Activated T-cell treated with anti-CD3 and anti-CD28 coated beads, Interleukin-2, amount 50 U/mL, for 4 hours (primary cell): ENCODE measurements at places on chromosomes 3 and 15.
A peak's percentile ranks its signal among the peaks of the same experiment; 100 is the strongest.

GRCh38 chr15:80072285-80072994, 13.0 kb downstream of the ZFAND6 start:
- DNase-seq, result no peak

- DNase-seq, result no peak
These were observed 16.8 kb upstream of the SLC6A1 start for GRCh38 chr3:10975695-10976234.

- DNase-seq, result no peak
These were observed 786.9 kb upstream of the SEMA6D start for GRCh38 chr15:46930426-46930825.

GRCh38 chr3:99659032-99659431, 20.6 kb downstream of the COL8A1 start:
- no peak for DNase-seq

DNA sequence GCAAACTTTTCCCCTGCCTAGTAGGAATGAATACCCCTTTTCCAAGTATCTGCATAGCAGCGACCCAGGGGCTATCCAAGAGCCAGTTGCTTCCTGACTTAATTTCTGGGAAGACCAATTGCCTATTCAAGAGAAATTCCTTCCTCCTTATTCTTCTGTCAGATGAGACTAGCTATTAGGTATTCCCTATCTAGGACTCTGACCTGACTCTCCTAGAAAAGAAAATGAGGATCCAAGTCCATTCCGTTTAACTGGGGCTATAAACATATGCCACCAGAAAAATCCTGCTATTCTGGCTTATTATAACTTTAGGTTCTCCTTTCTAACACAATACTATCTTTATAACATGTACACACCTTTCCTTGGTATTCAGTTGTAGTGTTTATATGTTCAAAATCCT, 1.7 kb downstream of the HHLA2 start:
- no peak for DNase-seq

DNA sequence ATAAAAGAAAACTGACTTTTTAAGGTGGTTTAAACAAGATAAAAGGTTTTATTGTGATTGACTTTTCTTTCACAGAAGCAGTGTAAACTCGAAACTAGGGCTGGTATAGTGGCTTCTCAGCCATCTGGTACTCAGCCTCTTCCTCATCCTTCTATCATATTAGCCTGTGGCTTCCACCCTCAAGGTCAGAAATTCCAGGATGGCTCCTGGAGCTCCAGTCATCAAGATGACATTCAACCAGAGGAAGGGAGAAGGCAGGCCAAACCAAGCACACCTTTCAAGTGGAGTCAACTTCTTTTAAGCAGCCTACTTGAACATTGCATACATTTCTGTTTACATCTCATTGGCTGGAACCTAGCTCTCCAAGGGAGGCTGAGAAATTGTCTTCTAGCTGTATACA, 1.3 kb upstream of the MESD start:
- no peak for DNase-seq

- no peak for DNase-seq
These were observed 50.8 kb upstream of the PSMD6 start for GRCh38 chr3:64074060-64074459.

- DNase-seq, result no peak
These were observed 67.2 kb upstream of the TP63 start for GRCh38 chr3:189563853-189564563.

GRCh38 chr3:136733317-136733833, 18.8 kb downstream of the STAG1 start:
- no peak for DNase-seq

GRCh38 chr15:80003934-80004472, 33.0 kb upstream of the BCL2A1 start:
- no peak for DNase-seq

DNA sequence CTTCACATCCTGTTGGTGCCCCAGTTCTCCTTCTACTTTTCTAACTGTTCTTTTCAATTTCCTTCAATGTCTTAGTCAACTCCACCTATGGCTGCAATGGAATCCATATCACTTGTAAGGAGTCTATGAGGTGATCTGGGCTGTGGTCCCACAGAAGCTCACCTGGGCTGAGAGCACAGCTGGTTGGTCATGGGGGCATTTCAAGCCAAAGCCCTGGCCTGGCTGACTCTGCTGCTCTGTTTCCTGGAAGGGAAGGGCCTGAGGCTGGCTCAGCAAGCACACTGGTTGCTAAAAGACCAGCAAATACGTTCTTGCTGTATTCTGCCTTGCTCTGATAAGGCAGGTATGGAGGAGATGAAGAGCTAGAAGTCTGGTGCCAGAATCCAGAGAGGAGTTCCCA, 29.0 kb downstream of the AMOTL2 start:
- no peak for DNase-seq

DNA sequence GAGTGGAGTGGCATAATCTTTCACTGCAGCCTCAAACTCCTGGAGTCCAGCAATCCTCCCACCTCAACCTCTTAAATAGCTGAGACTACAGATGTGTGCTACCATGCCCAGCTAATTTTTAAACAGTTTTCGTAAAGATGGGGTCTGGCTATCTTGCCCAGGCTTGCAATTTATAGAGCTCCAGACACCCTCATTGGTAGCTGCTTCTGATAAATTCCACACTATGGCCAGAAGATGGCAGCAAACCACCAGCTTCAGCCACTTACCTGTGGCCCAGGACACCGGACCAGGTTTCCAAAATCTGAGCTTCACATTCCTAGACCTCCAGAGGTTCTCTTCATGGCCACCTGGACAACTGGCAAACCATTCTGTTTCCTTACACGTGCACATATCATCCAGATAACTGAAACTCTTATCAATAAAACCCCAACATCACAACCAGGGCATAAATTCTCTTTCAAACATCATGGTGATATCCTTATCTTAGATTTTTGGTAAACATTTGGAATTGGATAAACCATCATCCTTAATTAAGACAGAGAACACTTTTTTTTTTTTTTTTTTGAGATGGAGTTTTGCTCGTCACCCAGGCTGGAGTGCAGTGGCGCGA, 28.9 kb downstream of the FBXW12 start:
- DNase-seq, result peak; percentile 59
